ENCODE measurements at places on chromosomes 13 and 19.

DNA sequence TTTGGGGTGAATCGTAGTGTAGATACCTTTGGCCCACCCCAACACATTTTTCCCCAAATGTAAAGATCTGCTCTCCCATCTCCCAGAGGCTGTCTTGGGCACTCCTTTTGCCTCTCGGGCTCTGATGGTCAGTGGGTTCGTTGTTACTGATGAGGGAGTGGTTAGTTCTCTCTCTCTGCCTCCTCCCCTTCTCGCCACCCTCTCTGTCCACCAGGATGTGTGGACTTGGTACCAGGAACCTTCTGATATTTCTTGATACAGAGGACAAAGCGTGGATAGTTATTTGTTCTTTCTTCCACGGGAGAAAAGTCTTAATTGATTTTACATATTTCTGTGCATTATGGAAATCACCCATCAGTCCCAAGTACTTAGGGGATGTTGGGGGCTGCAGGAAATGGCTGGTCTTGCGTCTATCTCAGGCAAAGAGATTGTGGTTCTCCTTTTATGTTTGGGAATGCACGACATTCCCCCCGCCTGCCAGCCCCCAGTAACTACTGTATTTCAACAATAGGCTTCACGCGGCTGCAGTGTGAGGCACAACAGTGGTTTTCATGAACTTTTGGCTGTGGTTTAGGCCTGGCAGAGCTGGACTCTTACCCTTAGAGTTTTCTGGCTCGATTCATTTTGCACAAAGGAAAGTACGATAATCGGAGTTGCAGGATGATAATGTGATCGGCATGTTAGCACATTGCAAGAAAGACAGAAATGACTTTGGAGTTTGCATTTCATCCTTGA, 79.0 kb upstream of the ZNF536 start:
- DNase-seq: no peak

- DNase-seq: no peak
Observed at GRCh38 chr13:44050450-44051063, 170.9 kb downstream of the LACC1 start.

- DNase-seq: peak; percentile 36
Observed at GRCh38 chr19:2043961-2044708, 6.9 kb downstream of the MKNK2 start.

DNA sequence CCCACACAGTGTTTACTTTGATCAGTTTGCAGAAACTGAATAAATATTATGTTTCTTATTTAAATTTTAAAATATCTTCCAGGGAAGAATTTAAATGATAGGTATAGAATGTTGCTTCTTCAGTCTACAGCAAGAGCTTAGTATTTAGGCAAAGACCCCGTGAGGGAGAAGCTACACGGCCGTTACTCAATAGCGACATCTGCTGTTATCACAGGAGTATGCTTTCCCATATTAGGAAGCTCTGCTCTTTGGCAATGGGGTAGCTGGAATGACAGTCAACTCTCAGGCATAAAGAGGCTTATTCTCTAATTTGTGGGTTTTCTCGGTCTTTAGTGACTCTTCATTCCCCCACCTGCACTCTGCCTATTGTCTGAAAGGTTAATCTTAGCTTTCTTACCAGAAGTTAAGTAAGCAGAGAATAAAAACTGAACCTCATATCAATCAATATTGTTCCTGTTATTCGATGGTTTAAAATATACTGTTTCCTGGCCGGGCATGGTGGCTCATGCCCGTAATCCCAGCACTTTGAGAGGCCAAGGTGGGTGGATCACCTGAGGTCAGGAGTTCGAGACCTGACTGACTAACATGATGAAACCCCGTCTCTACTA, 13.2 kb upstream of the LHFPL6 start:
- no peak for DNase-seq

DNA sequence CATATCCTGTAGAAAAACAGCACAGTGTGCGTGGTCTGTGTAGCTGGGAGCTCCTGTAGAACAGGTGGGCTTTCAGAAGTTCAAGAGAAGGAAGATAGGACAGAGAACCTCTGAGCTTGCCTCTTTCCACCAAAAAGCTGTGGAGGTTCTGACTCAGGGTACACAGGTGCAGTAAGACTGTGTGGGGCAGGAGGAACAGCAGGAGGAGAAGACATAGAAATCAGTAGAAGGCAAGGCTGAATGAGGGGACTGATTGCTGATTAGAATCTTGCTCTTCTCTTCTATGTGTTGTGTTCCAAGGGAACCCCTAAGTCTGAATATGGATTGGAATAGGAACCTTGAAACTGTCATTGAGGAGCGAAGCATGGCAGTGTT, 122.7 kb downstream of the AKAP11 start:
- no peak for DNase-seq

DNA sequence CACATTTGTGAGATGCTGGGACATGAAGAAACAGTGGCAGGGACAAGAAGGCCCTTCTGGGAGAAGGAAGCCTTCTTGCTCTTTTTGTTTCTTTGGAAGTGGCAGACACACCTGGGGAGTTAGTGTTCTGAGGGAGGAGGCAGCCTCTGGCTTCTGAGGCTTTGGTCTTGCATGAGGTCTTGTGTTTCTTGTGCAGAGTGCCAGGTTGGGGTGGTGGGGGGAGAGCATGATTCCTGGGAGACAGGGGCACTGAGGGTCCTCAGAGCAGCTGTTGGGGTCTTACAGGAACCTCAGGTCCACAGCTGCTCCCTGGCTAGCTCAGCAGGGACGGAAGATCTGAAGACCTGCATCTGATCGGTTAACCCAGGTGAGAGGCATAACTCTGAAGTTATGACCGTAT, 167.5 kb upstream of the ZNF536 start:
- no peak for DNase-seq

DNA sequence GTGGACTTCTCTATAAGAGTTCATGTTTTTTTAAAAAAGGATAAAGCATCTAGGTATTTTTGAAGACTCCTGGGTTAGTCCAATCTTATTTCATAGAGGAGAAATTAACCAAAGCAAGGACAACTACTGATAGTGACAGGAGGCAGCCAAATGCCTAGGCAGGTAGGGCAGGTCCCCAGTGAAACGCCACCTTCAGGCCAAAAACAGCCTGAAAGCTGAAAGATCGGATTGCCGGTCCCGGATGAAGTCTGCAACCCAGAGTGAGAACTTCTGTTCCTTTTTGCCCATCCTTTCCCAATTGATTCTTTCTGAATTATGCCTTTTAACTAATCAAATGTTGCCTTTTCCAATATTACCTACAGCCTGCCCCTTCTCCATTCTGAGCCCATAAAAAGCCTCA, 6.1 kb upstream of the GGACT start:
- no peak for DNase-seq
